CD8-positive, alpha-beta memory T cell (primary cell): ENCODE measurements at places on chromosomes 16 and 17.

DNA sequence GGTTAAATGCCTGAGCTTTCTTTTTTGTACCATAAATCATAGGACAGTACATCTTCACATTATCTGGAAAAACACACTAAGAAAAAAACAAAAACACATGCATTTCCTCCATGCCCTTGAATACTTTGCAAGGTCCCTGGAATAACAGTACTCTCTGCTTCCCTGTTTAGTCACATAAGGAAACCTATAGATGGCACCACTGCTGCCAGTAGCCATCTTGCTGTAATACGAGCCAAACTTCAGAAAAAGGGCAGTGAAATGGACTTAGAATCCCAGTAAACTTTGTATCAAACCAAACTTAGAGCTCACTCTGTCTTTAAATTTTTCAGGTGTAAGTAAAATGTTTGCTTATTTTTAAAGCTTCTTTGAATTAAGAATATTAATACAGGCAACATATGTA is 435.5 kb downstream of the KCNJ2 start:
- DNase-seq = no peak

DNA sequence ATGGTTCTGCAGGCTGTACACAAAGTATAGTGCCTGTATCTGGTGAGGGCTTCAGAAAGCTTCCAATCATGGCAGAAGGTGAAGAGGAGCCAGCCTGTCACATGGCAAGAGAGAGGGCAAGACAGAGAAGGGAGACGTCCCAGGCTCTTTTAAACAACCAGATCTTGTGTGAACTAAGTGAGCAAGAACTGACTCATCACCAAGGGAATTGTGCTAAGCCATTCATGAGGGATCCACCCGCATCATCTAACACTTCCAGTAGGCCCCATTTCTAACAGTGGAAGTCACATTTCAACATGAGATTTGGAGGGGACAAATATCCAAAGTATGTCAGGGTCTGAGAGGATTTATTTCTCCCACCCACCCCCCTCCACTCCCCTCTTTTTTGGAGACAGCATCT is 56.2 kb upstream of the ELAC2 start:
- DNase-seq = no peak

DNA sequence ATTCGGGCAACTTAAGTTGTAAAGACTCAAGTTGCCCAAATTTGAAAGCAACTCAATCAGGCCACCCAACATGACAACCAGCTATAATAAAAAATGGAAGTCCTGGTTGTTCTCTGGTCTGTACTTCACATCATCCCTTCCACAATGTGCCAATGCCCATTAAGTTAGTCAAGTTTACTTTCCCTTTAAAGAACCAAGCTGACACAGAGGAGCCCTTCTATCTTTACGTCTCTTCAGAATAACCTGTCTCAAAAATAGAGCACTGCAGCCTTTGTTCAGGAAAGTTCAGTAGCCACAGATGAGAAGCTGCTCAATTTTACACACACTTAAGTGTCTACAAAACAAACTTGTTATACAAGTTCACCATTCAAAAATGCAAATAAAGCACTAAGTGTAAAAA is 75.1 kb upstream of the C17orf78 start:
- DNase-seq = no peak

DNA sequence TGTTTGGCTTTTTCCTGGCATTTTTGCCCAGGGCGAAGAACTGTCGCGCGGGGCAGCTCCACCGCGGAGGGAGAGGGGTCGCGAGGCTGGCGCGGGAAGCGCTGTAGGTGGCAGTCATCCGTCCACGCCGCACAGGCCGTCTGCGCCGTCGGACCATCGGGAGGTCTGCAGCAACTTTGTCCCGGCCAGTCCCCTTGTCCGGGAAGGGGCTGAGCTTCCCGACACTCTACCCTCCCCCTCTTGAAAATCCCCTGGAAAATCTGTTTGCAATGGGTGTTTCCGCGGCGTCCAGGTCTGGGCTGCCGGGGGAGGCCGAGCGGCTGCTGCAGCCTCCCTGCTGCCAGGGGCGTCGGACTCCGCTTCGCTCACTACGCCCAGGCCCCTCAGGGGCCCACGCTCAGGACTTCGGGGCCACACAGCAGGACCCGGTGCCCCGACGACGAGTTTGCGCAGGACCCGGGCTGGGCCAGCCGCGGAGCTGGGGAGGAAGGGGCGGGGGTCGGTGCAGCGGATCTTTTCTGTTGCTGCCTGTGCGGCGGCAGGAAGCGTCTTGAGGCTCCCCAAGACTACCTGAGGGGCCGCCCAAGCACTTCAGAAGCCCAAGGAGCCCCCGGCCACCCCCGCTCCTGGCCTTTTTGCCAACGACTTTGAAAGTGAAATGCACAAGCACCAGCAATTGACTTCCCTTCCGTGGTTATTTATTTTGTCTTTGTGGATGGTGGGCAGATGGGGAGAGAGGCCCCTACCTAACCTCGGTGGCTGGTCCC is 2.3 kb upstream of the CBX4 start:
- DNase-seq = no peak

DNA sequence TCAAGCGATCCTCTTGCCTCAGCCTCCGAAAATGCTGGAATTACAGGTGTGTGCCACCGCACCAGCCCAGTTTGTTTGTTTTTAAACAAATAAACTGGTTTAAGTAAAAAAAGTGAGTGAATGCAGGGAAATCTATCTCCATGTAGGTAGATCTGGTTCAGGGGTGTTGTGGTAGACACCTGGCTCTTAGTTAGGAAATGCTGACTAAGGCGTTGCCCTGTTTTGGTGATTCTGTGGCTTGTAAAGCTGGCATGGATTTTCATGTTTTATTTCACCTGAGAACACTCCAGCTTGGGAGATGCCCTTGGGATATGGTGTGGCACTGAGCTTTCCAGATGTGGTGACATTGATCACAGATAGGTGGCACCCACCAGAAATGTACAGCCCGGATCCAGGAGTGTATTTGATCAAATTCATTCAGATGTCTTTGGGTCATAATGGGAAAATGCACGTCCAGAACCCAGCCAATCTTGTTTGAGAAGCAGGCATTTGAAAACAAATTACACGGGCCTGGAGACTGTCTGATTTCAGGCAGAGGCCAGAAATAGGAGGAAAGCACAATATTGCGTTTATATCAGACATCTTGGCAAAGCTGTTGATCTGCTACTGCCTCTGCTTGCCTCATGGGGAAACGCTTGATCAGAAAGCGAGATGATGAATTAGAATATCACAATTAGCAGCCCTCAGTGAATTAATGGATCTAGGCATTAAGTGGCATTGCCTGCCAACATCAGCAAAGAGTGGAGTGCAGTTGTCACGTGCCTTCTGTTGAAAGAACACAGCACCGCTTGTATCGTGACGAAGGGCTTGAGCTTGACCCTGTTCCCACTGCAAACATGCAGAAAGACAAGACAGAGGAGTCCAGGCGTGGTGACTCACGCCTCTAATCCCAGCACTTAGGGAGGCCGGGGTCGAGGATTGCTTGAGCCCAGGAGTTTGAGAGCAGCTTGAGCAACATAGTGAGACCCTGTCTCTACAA is 7.3 kb upstream of the IL34 start:
- no peak for DNase-seq

DNA sequence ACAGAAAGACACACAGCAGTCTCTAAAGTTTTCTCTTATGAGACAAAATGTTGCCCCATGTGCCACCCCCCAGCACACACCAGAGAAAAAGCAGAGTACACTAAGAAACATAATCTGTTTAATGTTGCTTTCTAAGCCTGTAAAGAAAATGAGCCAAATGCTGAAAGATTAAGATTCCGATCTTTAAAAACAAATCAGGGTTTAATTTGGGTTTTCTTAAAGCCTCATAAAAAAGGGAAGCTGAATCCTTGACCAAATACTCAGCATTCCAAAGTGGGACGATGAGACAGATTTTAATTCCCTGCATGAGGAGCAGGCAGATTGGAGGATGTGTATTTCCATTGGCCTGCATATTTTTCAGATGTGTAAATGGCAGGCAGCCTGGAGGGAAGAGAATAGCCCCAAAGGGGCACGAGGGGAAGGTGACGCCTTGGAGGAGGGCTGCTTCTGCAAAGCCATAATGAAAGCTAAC is 118.4 kb downstream of the COPRS start:
- DNase-seq = no peak

DNA sequence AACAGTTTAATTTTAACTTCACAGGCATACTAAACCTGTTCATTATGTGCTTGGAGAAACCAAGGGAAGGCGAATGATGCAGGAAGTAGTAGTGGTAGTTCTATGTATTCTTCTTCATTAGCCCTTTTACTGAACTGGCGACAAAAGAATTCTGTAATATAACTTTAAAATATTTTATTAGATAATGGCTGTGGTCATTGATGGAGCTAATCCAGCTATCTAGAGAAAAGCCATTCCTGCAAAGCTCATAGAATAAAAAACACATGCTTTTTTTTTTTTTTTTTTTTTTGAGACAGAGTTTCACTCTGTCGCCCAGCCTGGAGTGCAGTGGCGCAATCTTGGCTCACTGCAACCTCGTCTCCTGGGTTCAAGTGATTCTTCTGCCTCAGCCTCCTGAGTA is 23.5 kb downstream of the TANC2 start:
- no peak for DNase-seq

- no peak for DNase-seq
Measured at GRCh38 chr17:3866276-3866675, 20.2 kb upstream of the NCBP3 start.

DNA sequence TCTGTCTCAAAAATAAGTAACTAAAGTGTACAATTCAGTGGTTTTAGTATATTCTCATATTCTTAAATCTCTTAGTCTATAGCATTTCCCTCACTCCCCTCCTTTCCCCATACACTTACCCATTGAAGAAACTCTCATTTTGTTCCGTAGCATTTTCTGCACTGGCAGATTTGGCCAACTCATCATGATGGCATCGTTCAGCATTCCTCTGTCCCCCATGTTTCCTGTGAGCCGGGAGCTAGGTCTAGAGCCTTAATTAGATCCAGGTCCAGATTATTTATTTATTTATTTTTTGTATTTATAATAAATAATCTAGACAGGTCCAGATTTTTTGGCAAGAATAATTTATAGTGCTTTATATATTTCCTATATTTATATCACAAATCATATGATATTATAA is 31.0 kb downstream of the HEATR3 start:
- no peak for DNase-seq

- DNase-seq = no peak
Measured at GRCh38 chr17:9095390-9095789, 74.1 kb downstream of the NTN1 start.

DNA sequence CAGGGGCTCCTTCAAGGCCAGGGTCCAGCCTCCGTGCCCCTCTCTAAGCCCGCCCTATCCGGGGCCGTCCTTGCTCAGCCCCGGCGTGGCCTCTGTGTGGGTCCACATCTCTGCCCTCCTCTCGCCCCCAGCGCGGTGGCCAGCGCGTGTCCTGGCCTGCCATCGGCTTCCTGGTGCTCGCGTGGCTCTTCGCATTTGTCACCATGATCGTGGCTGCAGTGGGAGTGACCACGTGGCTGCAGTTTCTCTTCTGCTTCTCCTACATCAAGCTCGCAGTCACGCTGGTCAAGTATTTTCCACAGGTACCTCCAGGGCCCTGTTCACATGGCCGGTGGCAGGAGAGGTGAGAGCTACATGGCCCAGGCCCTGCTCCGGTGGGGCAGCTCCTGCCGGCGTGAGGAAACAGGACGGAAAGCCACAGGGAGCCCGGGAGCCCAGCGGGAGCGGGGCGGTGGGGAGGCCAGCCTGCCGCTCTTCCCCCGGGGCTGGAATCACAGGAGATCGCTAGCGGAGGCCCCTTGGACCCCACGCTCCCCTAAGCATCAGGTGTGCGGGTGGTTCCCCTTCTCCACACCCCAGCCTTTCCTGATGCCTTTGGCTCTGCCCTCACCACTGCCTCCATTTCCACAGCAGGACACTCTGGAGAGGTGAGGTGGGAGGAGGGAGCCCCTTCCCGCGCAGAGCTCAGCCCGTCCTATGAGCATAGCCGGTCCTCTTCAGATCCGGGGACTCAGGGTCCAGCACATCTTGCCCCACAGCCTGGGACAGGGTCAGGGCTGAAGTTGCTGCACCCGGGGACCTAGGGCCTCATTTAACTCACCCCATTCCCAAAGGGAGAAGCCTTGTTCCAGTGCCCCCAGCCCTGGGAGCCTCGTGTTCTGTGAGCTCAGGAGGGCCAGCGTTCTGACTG is 10.2 kb downstream of the TAX1BP3 start:
- no peak for DNase-seq

DNA sequence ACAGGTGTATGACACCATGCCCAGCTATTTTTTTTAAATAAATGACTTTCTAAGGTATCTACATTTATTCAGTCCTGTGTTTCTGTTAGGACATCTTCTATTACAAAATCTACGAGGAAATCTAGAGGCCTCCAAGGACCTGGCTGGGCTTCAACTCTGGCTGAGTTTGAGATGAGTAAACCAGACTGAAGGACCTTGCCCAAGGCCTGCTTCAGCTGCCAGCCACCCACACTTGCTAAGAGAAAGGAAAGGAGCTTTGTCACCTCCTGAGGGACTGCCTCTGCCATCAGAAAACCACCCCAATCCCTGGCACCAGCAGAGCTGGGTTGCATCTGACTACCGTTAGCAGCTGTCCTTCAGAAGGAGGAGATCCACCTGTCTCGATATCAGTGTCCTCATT is 1.3 kb upstream of the MYO1D start:
- DNase-seq = no peak

- DNase-seq = no peak
Measured at GRCh38 chr16:14502256-14502875, 127.7 kb downstream of the PARN start.

GRCh38 chr17:77744066-77744988 is 214.2 kb upstream of the TNRC6C start:
- no peak for DNase-seq

DNA sequence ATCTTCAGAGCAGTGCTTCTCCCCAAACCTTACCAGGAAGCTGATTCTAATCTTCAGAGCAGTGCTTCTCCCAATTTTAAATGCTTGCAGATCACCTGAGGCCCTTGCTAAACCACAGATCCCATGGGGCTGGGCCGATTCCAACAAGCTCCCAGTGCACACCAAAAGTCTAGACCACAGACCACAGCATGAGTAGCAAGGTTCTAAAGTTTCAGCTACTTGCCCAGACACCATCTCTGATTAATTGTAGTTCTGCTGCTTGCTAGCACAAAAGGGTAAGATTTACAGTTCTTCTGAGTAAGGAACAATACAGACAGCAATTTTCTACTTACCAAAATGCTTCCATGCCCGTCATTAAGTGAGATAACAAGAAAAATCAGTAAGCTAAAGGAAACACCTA is 12.2 kb downstream of the CLEC3A start:
- no peak for DNase-seq

- peak; percentile 60 for DNase-seq
Measured at GRCh38 chr17:78785011-78785662, 3.1 kb upstream of the CYTH1 start.

DNA sequence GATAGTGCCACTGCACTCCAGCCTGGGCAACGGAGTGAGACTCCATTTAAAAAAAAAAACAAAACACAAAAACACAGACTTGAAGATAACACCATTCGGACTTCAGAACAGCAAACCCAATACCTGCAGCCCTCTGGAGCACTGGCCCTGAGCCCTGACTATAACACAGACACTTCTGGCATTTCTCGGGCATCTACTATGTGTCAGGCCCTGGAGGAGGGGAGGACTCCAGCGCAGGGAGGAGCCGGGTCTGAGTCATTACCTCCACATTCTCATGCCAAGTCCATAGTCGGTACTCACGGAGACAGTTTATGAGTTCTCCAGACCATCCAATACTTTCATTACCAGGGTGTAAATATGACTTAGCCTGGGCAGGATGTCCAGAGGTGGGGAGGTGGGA is 48.8 kb downstream of the PITPNM3 start:
- DNase-seq = no peak

- peak; percentile 50 for DNase-seq
Measured at GRCh38 chr17:30600830-30601494, 123.8 kb downstream of the GOSR1 start.
